ENCODE measurements at places on chromosomes 1 and 21.

GRCh38 chr1:227728059-227728891, 6.8 kb downstream of the JMJD4 start:
- DNase-seq: no peak

GRCh38 chr1:212608959-212609700, 569 bp downstream of the ATF3 start:
- DNase-seq: no peak

GRCh38 chr1:55617288-55617982, 402.3 kb upstream of the USP24 start:
- no peak for DNase-seq

DNA sequence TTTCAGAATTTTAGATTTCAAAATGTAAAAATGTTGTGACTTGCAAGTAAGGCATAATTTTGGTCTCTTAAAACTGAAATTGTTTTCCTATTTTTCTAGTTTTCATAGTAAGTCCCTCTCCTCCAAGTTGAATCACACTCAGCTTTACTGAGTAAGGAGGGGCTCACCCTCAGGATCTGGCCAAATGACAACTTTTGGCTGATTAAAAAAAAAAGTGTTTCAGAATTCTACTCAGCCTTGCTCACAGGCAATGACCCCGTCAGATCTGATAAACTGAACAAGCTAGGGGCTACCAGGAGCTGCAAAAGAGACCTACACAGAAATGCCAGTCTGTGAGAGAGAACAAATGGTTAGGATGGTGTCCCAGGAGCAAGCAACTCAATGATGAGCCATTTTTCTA, 159.8 kb downstream of the PBX1 start:
- no peak for DNase-seq

DNA sequence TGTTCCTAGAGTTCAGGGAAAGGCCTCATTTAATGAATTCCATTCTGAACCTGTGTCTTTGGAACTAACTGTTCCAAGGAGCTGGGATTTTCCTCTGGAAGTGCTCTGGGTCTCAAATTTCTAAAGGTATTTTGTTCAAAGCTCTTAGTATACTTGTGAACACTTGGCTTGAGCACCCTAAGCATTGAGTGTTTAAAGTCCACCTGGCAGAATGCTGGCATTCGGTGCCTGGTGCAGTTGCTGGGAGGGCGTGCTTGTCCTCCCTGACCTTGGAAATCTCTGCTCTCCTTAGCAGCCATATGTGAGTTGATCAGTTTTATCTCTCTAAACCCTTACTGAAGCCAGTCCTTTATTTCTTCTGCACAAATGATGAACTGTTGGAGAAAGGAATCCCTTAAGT, 3.0 kb downstream of the MTARC2 start:
- DNase-seq: no peak

DNA sequence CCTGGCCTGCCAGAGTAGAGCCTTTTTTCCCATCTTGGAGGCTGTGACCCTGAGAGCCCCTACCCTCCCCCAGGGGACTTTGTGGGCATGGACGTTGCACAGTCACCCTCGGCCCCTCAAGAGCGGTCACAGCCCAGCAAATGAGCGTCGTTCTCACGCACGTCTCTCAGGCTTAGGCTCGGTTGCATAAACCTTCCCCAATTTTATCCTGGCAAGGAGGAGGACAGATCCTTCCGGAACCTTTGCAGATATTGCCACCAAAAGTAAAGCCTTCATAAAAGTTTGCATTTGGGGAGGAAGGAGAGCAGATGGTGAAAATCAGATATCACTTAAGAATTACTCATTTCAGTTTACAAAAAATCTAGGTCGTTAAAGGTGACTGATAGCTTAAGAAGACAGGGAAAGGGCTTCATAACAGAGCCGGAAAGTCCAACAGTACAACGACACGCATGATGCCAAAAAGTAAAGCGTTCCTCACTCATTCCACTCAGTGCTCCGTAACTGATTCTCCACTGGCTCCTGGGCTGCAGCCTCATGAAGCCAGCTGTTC, 29.3 kb downstream of the PDE9A start:
- DNase-seq: no peak

- no peak for DNase-seq
Observed at GRCh38 chr1:164605254-164606091, 46.5 kb downstream of the PBX1 start.

DNA sequence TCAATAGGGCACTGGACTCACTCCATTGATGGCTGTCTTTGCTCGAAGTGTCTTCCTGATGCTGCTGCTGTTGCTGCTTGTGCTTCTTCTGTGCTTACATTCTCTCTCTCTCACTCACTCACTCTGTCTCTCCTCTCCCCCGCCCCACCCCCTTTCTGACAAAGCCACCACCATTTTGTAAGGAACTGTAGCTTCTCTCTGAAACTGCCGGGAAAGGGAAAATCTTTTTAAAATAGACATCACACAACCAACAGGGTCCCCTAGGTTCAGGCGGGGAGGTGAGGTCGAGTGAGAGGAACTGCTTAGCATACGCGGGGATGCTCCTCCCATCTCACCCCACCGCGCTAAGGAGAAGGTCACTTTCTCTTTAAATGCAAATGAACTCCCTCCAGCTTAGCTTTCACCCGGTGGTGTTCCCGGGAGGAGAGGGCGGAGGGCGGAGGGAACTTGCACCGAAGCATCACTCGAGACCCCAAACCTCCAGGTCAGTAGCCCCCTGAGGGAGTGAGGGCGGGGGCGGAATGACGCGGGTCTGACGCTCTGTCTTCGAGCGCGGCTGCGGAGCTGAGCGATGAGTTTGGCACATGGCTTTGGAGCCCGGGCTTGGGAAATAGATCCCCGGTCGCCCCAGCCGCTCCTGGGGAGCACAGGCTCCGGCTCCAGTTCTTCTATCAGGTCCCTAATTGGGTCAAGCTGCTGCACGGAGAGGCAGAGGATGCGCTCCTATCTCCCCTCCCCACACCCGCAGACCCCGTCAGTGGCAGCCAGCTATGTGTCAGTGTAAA, at the start of gene CCDC28B:
Gene CCDC28B, plus strand, starts transcription at position 370 of the 785 bp plus-strand sequence. CDS start 1,341 bp downstream, outside the sequence.
- DNase-seq: no peak

DNA sequence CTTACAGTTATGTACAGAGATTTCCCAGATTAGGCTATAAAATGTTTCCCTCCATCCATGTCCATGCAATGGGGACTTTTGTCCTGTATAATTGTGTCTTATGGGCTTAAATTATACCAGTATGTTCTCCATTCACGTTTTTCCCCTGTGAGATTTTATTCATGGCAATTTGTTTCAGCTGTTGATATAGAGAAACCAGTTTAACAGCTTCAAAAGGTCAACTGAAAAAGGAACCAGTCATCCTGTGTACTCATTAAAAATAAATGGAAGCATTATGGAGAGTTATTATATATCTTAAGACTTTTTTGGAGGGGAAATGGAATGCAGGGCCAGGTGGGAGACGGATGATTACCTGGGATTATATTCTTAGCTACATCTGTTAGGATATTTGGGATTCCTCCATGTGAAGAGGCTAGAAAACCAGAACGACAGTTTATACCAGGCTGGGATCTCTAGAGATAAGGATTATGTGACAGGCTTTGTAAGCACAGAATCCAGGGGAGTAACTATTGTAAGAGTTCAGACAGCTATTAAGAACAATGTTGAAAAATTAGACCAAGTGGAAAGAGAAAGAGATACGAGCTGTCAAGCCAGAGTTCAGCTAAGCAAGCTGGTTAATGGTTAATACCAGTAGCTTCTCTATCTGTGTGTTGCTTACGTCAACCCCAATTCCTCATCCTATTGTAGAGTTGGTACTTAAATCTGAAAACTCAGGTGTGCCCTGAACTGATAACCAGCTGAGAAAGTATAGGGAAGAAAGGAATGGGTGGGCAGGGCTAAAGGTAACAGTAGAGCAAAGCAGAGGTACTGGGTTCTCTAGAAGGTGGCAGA, 12.4 kb upstream of the ZNF697 start:
- DNase-seq: no peak

GRCh38 chr1:248596615-248597014, 885 bp downstream of the OR2T10 start:
- no peak for DNase-seq

- DNase-seq: no peak
Observed at GRCh38 chr1:179774566-179774965, 31.5 kb downstream of the FAM163A start.

GRCh38 chr1:226733304-226733703, 5.8 kb downstream of the ITPKB start:
- no peak for DNase-seq

DNA sequence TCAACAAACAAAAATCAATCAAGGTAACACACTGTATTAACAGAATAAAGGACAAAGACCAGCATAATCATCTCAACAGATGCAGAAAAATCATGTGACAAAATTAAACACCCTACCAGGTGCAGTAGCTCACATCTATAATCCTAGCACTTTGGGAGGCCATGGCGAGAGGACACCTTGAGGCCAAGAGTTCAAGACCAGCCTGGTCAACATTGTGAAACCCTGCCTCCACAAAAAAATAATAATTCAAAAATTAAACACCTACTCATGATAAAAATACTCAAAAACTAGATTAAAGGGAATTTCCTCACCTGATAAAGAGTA, 35.3 kb downstream of the PIK3R3 start:
- no peak for DNase-seq

DNA sequence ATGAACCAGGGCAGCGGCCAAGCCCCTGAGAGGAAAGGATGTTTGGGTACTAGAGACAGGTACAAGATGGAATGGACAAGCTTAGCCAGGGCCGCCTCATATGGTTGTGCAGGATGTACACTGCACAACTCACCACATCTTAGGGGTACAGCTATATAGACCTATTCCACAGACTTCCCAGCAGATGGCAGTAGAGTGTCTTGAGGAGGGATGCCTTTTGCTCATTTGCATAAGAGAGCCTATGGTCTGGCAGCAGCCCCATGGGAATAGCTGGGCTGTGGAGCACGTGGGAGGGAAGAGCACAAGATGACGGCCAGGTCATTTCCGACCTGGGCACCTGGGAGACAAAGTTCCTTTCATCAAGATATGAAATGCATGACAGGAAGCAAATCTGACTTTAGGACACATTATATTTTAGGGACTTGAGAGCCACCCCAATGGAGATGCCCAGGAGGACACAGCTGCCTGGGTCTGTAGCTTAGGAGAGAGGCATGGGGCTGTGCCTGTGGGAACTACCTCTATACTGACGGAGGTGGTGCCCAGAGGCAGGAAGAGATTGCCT, 215.5 kb downstream of the KCNJ6 start:
- DNase-seq: peak; percentile 34

GRCh38 chr1:48233666-48234485, 11.4 kb downstream of the SLC5A9 start:
- DNase-seq: no peak

DNA sequence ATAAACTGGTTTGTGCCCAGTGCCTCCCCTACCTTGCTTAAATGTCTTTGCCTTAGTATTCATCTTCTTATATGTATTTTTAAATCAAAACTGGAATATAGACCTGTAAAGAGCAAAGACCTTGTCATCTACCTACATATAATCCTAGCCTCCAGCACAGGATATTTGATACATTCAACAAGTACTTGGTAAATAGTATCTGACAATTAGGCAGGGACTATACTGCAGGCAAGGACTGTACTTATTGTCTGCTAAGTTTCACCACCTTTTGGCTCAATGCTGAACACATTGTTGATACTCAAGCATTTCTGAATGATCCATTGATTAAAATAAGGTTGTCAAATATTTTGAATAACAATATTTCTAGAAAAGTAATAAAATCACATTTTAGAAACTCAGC, 96.4 kb downstream of the PKN2 start:
- no peak for DNase-seq

DNA sequence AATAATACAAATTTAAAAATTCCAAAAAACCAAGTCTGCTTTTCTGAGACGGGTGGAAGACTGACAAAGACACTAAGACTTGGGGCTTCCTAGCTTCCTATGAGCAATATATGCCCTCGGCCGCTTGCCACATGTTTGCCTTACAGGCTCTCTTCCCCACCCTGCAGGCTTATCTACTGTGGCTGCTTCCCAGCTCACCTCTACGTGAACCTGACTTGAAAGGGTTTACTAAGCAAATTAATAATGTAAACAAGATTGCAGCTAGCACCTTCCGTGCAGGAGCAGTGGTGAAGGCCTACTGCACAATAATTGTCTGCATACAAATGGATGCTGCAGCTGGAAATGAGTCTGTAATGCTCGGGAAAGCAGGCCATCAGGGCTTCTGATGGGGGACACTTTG, 152.9 kb upstream of the DAB1 start:
- DNase-seq: no peak

Data from SK-N-MC (cell line).